ENCODE measurements at places on chromosomes 2 and 18.

GRCh38 chr2:28134262-28134812, 243.8 kb downstream of the BABAM2 start:
- DNase-seq = peak; percentile 3

GRCh38 chr2:227310756-227311110, 14.3 kb upstream of the MFF start:
- DNase-seq = no peak

DNA sequence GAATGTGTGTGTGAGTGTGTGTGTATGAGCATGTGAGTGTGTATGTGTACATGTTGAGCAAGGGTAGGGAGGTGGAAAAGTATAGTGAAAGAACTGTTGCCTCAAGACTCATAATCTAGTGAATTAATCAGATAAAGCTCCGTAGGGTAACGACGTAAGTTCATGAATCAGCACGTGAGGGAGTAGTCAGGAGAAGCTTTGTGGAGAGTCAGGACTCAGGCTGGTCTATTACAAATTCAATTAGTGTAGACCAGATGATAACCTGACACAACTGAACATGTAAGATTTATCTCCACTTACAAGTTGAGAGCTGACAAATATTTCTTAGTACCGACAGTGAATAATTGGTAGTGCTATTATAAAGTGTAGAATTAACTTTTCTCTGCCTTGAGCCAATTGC, 194.5 kb downstream of the RAD51AP2 start:
- no peak for DNase-seq

- no peak for DNase-seq
Measured at GRCh38 chr2:129801575-129801974, 177.9 kb upstream of the RAB6C start.

DNA sequence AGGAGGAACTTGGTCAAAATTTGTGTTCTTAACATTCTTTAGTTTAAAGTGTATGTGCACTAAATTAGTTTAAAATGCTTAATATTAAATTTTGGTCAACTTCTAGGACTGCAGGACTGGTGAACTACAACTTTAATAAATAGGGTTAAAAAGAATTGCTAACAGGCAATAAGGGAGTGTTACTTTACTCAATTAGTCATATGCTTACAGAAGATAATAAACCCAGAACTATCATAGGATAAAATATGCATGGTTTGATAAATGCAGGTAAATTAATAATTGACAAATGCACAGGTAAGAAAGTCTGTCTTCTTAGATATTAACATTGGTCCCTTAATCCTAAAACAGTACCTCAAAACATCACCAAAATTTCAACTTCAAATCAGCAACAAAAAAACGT, 20.6 kb downstream of the FARSB start:
- DNase-seq = no peak

DNA sequence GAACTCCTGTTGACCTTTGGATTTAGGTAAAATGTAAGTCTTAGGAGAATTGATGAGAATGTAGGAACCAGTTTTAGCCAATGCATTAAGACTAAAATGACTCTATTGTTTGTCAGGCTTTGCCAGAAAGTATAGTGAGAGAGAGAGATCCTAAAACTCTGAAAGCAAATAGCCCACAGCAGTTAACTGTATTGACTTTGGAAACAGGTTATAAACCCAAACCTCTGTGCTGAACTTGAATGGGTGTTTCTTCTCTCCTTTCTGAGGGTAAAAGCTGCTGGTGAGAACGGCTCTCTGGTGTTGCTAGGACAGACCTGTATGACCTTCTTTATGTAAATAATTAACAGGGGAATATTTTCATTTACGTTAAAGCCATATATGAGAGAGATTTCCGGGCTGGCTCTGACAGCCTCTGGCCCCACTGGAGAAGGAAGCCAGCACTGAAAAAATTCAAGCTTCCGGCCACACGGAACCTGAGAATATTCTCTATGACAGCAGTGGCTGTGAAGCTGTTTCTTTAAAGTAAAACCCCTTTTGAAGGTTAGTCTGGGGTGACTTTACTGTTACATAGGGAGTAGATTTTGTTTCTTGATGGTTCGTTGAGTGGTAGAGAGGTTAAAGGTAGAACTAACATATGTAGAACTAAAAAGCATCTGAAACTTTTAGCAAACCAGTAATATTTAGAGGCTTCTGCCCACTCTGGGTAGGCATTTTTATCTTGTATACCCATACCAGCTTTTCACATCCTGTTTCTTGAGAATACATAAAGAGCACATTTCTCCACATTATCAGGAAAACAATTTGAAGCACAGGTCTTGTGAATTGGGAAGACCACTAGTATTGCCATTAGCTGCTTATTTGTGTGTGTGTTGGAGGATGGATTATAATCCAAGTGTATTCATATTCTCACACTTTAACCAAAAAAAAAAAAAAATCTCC, 123.8 kb downstream of the SPTBN1 start:
- peak; percentile 59 for DNase-seq

DNA sequence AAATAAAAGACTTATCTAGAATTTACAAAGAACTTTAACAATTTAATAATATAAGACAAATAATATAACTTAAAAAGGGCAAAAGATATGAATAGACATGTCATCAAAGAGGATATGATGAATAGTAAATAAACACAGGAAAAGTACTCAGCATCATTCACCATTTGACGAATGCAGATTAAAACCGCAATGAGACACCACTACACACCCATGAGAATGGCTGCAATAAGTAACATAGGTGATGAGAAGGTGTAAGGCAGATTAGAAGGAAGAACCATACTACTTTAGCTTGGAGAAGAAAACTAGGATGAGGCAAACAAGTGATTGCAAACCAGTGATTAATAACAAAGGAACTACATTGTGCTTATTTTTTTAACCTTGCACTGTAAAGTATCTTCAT, 152.0 kb downstream of the CYRIA start:
- no peak for DNase-seq

- DNase-seq = no peak
Measured at GRCh38 chr2:74286725-74287124, 56.5 kb downstream of the SLC4A5 start.

DNA sequence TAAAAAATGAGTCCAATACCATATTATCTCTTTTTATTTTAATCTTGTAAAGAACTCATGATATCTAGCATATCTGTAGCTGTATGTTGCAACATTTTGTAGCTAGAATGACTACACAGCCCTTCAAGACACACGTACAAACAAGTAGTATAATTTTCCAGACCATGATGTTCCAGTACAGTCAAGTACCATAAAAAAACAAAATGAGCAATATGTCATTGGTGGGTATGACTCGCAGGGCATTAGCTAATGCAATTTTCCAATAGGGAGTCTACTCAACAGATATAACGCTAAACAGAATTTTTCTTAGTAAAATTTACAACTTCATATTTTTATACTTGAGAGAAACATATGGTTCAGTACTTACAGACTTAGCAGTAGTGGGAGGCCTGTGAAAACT, 53.6 kb upstream of the UGP2 start:
- no peak for DNase-seq
